ENCODE measurements at places on chromosomes 6 and 20. TPM values are rescaled to one million over a fixed set of nuclear protein-coding genes. Genes with fewer than 3 reads are reported as not detected.

DNA sequence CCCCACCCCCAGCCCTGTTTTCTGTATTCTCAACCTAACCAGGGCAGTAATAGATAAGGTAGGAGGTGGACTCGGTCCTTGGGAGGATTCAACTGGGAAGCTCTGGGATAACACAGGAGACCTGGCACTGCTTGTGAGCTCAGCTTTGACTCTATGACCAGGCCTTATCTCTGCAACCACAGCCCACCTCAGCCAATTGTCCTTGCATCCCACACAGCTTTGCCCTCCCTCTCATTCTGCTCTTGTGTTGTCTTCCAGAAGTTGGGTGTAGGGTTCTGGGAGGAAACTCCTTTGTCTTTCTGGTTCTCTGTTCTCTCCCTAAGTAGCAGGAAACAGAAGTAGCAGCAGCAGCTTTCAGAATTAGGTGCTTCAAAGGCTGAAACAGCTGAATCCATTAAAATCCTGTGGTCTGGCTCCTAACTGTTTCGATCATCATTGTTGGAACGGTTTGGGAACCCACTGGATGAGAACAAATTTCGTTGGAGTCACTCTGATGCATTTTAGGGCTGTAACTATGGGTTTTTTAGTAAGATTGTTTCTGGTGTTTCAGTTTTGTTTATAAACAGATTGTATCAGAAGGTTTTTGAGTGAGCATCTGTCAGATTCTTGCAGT is 32.4 kb upstream of the SNX9 start:
- DNase-seq = no peak

Gene TNNC2
- not detected for total RNA-seq

- DNase-seq = no peak
Observed at GRCh38 chr6:100700009-100700408, 181.1 kb downstream of the ASCC3 start.

DNA sequence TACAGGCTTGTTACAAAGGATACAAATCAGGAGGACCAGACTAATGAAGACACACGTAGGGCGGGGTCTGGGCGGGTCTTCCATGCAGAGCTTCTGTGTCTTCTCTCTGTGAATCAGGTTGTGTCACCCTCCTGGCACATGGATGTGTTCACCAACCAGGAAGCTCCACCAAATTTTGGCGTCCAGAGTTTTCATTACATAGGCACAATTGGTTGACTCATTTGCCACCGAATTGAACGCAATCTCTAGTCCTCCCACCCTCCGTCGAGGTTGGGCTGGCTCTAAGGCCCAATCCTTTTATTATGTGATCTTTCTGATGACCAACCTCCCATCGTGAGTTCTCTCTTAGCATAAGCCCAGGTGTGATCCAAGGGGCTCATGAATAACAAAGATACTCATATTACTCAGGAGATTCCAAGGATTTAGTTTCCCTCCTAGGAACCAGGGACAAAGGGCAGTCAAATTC is 36.3 kb upstream of the DDR1 start:
- DNase-seq = no peak
